ELR (cell line): ENCODE measurements at places on chromosomes 4 and X.

DNA sequence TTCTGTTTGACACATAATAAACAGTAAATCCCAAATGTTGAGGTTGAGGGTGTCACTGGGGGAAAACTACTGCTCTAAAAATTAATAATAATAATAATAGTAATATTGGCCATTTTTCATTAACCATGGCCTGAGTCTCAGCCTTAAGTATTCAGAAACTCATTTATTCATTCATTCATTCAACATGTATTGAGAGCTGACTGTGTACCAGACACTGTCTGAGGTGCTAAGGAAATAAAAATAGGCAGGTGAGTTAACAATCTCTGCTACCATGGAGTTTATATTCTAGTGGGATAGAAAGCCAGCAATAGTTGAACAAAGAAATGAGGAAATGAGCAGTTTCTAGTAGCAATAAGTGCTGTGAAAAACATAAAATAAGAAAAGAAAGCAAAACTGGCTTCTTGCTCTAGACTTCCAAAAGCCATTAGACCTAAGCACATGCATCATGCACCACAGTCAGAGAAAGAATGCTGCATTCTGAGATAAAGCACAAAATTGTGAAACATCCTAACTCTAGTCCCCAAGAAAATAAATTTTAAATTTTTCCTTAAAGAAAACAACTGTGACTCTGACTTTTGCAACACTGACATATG lies 278.7 kb downstream of the RCHY1 start:
- no peak for DNase-seq

- DNase-seq: no peak
Observed at GRCh38 chrX:25968920-25969319, 169.2 kb upstream of the MAGEB18 start.

GRCh38 chr4:24747234-24747975 lies 48.0 kb upstream of the SOD3 start:
- DNase-seq: peak; percentile 13

DNA sequence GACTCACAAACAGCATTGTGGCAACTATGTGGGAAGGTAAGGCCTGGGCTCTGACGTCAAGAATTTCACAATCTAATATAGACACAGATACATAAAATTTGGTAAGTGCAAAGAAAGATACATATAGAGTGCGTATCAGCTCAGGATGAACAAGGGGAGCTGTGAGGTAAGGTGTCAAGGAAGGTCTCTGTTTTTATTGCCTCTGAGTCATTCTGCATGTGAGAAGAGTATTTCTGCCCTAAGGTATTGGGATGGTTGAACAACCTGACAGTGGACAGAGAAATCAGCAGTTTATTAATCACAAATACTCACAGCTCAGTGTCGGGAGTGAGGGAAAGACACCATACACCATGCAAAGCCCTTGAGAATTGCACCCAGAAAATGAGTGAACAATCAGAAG lies 89.8 kb downstream of the COMMD8 start:
- peak; percentile 45 for DNase-seq

DNA sequence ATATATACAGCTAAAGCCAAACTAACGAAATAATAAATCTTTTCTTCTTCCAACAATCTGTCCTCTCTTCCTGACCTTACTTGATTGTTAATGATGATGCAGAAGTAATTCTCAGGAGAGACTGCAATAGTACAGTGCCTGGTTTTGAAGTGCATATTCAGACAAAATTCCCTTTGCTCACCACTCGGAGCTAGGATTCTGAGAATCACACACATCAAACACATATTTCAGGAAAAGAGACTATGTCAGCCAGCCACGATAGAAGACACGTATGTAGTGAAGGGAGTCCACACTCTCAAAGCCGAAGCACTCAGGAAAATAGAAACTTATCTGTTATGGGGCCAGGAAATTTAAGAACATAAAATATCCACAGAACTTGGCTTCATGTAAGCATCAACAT lies 362.5 kb upstream of the FAT1 start:
- DNase-seq: no peak

- DNase-seq: no peak
Observed at GRCh38 chrX:128518508-128518907, 466.3 kb upstream of the ACTRT1 start.

GRCh38 chr4:155496294-155496626 lies 119.5 kb upstream of the MAP9 start:
- DNase-seq: no peak

GRCh38 chrX:24110069-24110468 lies 39.5 kb upstream of the ZFX start:
- DNase-seq: no peak

DNA sequence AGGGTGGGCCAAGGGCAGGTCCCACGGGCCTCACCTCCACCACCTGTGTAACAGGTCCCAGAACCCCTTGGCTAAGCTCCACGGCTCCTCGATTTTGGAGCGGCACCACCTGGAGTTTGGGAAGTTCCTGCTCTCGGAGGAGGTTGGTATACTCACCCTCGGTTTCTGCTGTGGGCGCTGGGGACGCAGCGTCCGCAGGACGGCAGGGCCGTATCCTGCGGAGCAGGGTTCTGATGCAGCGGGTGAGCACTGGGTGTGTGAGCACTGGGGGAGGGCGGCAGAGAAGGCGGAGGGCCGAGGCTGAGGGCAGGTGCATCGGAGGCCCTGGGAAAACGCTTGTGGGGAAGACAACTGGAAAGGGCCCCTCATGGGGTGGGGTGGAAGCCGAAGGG lies 11.0 kb downstream of the ATP5ME start:
- DNase-seq: no peak
